ENCODE measurements at places on chromosomes 12 and 14.
A peak's percentile ranks its signal among the peaks of the same experiment; 100 is the strongest.

GRCh38 chr12:126700096-126700495 lies 1566.9 kb upstream of the TMEM132C start:
- no peak for DNase-seq

- DNase-seq: no peak
These were observed 131.4 kb upstream of the OR4E1 start for GRCh38 chr14:21804981-21805380.

GRCh38 chr14:96001866-96002497 lies 37.2 kb upstream of the C14orf132 start:
- no peak for DNase-seq

GRCh38 chr12:80513211-80513610 lies 69.2 kb downstream of the PTPRQ start:
- no peak for DNase-seq

DNA sequence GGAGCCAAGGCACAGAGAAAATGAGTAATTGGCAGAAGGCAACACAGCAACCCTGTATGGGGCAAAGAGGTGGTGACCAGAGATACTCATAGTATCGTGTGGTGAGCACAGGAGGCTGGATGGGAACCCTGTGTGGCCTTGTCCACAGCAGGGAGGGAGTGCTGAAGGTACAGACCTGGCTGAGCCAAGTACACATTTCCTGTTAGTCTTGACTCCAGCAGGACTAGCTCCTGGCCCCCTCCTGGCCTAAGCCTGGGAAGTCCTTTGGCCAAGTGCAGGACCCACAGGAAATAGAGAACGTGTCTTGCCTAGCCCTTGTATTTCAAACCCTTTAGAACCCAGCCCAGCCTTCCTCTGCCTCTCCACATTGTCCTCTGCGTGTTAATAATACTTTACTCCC lies 289.8 kb upstream of the PWP1 start:
- DNase-seq: no peak

DNA sequence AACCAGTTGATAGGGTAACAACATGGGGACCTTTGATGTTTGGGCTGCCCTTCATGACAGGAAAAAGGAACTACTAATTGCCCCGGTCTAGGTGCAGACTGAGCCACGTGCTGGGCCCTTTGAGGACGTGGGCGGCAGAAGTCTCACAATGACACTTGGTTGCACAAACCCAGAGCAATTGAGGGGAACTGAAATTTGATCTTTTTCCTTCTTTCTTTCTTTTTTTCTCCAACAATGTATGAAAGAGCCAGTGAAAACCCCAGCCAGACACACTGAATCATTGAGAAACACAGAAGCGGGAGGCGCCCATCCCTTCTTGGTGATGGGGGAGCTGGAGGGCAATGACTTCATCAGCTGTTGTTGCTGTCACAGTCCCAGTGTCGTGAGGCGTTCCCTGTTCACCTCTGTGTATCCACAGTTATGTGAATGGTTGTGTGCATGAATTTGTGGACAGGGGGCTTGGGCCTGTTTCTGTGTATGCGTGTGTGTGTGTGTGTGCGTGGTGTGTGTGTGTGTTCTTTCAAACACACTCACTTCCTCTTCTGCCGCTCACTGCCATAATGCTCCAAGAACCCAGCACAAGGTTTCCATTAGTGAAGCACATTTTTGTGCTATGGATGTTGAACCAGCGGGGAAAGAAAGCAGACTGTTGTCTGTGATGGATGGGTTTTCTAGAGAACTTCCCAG lies 137.5 kb upstream of the CCND2 start:
- no peak for DNase-seq

GRCh38 chr14:23398348-23398747 lies 9.7 kb downstream of the MYH6 start:
- DNase-seq: no peak

- DNase-seq: peak; percentile 31
These were observed at the start of gene NCOR2 for GRCh38 chr12:124566997-124567672. TSS of gene NCOR2 (minus strand) at chr12:124567612. CDS start at chr12:124495251, 72,361 bp downstream.

GRCh38 chr14:29518335-29518734 lies 409.3 kb downstream of the PRKD1 start:
- DNase-seq: no peak

GRCh38 chr14:100547633-100548294 lies 39.5 kb downstream of the BEGAIN start:
- DNase-seq: no peak

GRCh38 chr12:15584366-15585041 lies 204.7 kb downstream of the EPS8 start:
- DNase-seq: no peak
